ENCODE measurements at places on chromosomes 6 and 20.

- no peak for DNase-seq
Measured at GRCh38 chr20:38117635-38118034, 47.4 kb downstream of the TGM2 start.

DNA sequence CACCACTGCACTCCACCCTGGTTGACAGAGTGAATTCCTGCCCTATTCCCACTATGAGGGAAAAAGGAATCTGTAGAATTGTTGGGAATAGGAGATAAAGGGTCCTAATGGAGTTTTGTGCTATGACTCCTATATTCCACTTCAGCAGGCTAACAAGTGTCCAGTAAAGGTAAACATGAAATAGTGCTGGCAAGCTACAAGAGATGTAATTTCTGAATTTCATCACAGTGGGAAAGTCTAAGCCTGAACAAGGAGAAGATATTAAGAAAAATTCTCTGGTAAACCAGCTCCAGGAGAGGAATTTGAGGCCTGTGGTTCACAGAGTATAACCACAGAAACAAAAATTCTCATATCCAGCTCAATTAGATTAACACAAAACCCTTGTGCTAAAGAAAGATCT is 10.3 kb upstream of the C6orf58 start:
- DNase-seq = no peak

GRCh38 chr6:132715204-132715603 is 1.3 kb upstream of the VNN1 start:
- DNase-seq = no peak

- no peak for DNase-seq
Measured at GRCh38 chr6:81999270-81999669, 246.8 kb upstream of the TENT5A start.

Measured in stimulated activated CD4-positive, alpha-beta T cell treated with anti-CD3 and anti-CD28 coated beads, Interleukin-1b, Interleukin-23, amount 100 ng/mL, for 1 hour (primary cell).